ENCODE measurements at places on chromosomes 7 and 10.

DNA sequence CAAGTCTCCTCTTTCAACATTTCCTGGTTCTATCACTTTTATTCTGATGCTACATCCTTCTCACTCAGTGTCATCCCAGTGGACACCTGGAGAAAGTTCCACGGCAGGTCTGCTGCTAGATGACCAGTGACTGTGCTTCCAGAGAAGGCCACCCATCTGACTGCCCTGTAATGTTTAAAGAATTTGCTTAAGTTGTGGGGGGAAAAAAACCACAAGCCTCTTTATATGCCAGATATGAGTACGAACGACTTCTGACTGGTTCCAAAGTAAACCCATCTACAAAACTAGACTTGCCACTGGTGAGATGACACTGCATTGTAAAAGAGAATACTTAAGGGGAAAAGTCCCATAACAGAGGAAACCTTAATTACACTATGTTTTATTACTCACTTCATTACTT is 69.6 kb upstream of the VWC2 start:
- DNase-seq, result no peak

- no peak for DNase-seq
Measured at GRCh38 chr10:2874963-2875362, 192.4 kb upstream of the PFKP start.

DNA sequence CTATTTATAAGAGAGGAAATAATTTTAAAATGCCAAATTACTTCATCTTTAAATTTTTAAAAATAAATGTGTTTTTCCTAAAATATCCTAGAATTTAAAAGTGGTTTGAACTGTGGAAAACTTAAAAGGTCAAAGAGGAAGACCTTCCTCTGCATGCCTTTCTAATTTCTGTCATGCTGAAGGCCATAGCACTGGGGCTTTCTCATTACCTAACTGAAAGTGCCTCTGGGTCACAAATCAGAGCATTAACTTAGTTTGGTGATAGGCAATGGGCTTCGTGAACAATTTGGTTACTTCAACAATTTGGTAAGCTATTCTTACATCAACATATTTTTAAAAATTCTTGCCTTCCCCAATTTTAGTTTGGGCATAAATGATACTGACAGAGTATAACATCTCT is 100.2 kb upstream of the SAMD8 start:
- DNase-seq, result no peak

DNA sequence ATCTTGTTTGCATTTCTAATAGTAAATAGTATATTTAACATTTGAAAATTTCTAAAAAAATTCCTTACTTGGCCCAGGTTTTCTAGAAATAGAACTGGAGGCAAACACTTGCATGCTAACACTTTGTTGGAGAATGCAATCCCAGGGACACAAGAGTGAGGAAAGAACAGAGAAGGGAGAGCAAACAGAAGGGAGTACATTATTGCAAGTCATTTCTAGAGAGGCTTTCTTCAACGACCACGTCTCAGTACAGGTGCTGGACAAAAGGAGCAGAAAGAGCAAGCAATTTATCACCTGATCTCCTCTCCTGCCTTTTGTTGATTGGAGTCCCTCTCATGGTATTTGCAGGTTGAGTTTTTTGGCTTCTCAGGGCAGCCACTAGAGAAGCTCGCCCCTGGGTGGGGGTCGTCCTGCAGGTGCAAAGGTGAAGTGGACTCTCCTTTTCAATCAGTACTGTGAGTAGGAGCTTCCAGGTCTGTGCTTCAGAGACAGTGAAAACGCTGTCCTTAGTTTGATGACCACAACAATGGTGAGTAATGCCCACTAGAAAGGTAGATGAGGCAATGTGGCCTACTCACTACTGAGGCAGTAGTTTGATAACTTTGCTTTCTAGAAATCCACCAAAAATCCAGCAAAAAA is 5.2 kb downstream of the CPED1 start:
- no peak for DNase-seq

DNA sequence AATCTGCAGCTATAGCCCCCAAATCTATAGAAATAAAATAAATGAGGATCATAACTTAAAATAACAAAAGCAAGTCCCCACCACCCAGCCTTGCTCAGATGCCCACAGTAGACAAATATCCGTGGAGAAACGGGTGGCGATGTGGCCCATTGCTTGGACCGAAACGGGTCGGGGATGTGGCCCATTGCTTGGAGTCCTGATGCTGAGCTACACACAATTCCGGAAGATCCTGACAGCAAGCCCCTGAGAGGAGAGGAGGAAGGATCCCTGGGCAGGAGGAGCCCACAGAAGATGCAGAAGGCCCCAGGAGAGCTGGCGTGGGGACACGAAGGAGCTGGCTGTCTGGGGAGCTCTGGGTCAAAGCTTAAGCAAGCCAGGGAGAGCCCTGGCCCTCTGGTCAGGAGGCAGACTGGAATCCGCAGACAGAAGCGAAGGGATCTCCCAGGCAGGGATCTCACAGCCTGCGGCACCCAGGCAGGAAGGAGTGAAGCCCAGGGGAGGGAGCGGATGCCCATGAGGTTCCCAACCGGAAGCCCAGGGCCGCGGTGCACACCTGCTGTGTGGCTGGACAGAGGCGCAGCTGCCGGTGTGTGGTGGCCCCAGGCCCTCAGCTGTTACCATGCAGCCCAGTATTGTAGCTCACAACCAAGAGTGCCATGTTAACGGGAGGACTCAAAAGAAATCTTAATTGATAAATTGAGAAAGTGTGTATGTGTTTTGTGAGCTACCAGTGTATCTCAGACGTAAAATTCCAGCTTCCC is 138.8 kb downstream of the ADARB2 start:
- no peak for DNase-seq

- no peak for DNase-seq
Measured at GRCh38 chr10:72598769-72599701, 26.8 kb downstream of the MICU1 start.

- DNase-seq, result no peak
Measured at GRCh38 chr10:72218325-72218724, 2.2 kb upstream of the ASCC1 start.

GRCh38 chr7:41818765-41819398 is 116.0 kb upstream of the INHBA start:
- DNase-seq, result no peak

DNA sequence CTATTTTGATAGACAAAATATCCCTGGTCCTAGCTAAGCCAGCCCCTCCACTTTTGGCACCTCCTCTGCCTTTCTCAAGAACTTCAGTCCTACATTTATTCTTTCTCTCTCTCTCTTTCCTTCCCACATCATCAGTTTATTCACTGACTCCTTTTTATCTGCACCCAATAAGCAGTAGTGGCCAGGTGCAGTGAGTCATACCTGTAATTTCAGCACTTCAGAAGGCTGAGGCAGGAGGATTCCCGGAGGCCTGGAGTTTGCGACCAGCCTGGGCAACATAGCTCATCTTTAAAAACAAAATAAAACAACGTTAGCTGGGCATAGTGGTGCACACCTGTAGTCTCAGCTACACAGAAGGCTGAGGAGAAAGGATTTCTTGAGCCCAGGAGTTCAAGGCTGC is 19.4 kb upstream of the NRP1 start:
- DNase-seq, result no peak
